ENCODE measurements at places on chromosomes 2 and 18. TPM values are rescaled to one million over a fixed set of nuclear protein-coding genes. Genes with fewer than 3 reads are reported as not detected.

LHCGR gene
- total RNA-seq = 1.7 TPM

DNA sequence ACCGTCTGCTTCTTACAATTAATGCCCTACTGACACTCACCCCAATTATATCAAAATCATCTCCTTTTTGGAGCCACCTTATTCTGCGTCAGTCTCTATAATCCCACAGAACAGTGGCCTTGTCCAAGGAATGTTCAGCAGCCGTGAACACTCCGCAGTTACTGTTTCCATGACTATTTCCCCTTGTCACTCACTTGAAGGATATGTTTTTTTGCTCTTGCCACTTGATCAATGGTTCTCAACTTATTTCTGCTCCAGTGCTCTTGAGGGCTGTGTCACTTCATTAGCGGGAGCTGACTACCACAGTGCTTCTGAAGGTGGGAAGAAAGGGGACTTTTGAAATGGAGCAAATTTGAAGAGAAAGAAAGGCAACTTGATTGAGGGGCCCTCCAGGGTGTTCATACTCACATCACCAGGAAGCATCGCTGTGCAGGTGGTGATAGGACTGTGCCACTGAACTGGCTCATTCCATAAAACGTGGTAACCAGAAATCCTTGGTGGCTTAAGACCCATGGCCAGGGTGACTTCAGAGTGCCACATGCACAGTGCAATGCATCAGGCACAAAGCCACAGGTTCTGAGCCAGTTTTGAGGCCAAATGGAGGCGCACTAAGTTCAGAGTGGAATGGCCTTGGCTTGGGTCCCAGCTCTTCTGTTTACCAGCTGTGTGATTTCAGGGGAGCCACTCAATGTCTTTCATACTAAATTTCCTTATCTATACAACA is 320.6 kb upstream of the RAB12 start:
- H3K36me3 ChIP-seq = no peaks in the 10 kb centered on the region
- no peak for DNase-seq
- no peak overlapping the region for H3K27ac ChIP-seq
- H3K4me3 ChIP-seq = no peak overlapping the region

DNA sequence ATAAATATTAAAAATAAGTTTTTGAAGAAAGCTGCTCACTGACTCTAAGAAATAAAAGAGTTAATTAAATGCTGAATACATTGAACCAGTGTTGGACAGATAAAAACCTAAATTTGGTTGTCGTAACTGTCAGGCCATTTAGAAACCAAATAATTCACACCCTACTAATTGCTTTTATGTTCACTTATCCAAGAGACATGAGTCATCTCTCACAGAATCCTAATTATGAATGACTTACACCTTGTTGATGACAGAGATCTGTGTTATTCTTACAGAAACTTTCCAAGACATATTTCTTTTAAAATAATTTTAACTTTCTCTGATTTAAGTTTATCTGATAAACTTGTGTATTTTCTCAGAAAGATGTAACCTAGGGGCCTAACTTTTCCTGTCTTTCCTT is 250.7 kb downstream of the IKZF2 start:
- peaks cover 3% of the 10 kb centered on the region for H3K27me3 ChIP-seq
- no peaks in the 10 kb centered on the region for H3K4me1 ChIP-seq
- H3K27ac ChIP-seq = no peak overlapping the region
- H3K4me3 ChIP-seq = no peak overlapping the region

DNA sequence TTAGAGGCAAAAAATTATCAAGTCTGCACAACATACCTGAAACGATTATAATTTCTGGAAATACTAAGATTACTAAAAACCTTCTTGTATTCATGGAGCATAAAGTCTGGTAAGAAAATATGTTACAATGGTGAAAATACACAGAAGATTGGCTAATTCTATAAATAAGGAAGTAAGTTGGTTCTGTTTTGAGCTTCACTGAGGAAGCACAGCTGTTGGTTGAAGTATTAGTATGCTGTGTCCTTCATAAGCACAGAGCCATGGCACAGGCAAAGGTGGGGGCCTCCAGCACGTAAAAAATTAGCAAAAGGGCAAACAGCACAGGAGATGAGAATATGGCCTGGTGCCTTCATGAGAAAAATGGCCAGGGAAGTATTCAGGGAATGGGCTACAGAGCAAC is 40.4 kb upstream of the ANKRD62 start:
- H3K36me3 ChIP-seq = no peaks in the 10 kb centered on the region
- no peaks in the 10 kb centered on the region for H3K4me1 ChIP-seq
- H3K27ac ChIP-seq = no peak overlapping the region
- H3K4me3 ChIP-seq = no peak overlapping the region

CCDC74A gene
- 10.5 TPM for total RNA-seq

- no peak overlapping the region for H3K27ac ChIP-seq
- H3K4me1 ChIP-seq = no peaks in the 10 kb centered on the region
- DNase-seq = no peak
- no peaks in the 10 kb centered on the region for H3K27me3 ChIP-seq
Measured at GRCh38 chr2:164510895-164511294, 110.4 kb downstream of the GRB14 start.

DNA sequence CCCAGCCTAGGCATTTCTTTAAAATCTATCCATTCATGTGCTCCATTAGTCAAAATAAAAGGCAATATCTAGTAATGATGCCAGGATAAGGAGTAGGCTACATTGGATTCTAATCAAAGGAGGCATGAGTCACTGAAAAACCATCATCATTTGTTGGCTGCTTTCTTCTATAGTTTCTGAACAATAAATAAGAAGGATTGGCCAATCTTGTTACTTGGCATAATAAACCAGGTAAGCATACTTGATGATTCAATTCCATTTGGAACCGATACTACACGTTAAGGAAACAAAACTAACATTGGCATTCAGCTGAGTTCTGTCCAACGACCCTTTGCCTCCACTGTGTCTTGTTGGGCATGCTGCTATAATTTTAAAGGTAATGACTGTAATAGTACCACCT is 27.2 kb downstream of the ATP8B1 start:
- no peak for DNase-seq
- no peaks in the 10 kb centered on the region for H3K36me3 ChIP-seq
- H3K27ac ChIP-seq = no peak overlapping the region
- peaks cover 2% of the 10 kb centered on the region for H3K4me1 ChIP-seq
- H3K27me3 ChIP-seq = no peaks in the 10 kb centered on the region
